Uterus (tissue), 4 donors: ENCODE measurements at places on chromosomes 3 and 15. TPM values are rescaled to one million over a fixed set of nuclear protein-coding genes. Genes with fewer than 3 reads are reported as not detected.

A4GNT gene
- not detected for total RNA-seq

STRA6 gene
- total RNA-seq: 11.6 TPM

DNA sequence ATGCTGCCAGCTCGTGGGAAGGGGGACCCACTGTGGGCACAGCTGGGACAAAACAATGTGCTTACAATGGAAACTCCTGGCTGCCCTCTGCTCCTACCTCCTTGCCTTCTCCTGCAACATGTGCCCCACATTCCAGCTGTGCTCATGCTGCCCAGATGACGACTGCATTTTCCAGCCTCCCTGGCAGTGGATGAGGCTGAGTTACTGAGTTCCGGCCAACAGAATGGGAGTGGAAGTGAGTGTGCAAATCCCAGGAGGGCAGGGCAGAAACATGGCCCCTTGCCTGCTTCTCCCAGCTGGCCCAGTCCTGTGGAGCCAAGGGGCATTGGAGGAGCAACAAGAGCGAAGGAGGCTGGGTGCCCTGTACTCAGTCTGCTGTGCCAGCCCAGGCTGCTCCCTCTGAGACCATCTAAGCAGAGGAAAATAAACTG is 17.1 kb downstream of the KLF15 start:
- no peak overlapping the region for H3K4me3 ChIP-seq
- H3K36me3 ChIP-seq: no peaks in the 10 kb centered on the region
- no peaks in the 10 kb centered on the region for H3K27me3 ChIP-seq
- peak; percentile 8 for DNase-seq
- H3K4me1 ChIP-seq: peaks cover 4% of the 10 kb centered on the region

POTEB gene
- total RNA-seq: not detected

DNA sequence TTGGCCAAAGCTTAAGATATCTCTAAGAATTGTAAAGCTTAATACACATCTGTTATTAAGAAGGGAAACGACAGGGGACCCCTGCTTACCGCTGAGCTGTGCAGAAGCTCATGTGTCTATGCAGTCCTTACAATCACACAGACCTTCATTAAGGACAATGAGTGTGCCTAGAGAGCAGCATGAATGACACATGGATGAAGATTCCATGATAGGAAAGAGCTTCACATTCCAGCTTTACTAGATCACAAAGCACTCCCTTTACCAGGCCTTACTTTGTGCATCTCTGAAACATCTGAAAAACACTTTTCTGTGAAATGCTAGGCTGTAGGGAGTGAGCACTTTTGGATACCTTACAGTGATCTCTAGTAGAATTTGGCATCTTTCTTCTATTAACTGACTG is 32.0 kb downstream of the RNF168 start:
- no peak overlapping the region for H3K4me3 ChIP-seq
- no peak overlapping the region for H3K27ac ChIP-seq
- no peaks in the 10 kb centered on the region for H3K27me3 ChIP-seq
- no peaks in the 10 kb centered on the region for H3K4me1 ChIP-seq

DNA sequence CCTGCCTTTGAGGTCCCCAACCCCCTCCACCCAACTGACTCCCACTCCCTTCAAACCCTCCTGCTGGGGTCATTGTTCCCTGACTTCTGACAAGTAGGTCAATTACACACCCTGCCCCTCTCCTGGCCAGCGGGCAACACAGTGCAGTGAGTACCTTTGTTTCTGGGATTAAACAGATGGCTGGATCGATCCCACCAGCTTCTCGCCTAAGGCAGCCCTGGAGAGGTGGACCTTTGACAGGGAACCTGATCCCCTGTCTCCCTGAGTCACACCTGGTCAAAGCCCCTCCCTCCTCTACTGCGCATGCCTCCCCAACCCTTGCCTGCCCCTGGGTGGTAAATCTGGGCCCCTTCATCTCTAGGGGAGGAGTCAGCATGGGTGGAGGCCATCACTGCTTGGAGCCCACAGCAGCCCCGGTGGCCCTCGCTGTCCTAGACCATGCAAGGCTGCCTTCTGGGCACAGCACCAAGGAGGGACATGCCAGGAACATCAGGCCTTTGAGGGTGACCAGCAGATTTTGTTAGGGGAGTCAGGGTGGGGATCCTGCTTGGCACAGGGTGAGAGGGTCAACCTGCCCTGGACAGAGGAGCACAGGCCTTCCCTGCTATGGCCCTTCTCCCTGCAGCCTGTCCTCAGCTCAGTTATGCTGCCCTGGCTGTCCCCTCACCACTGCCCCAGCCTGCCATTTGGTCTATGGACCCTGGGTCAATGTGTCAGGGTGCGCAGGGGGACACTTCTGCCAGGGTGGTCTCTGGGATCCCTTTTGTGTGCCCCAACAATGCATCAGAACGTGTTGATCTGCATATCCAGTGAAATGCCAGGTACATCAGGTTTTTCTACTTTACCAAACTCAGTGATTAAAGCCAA is 9.8 kb upstream of the PRR23E start:
- DNase-seq: no peak
- H3K27me3 ChIP-seq: no peaks in the 10 kb centered on the region
- no peaks in the 10 kb centered on the region for H3K36me3 ChIP-seq
- no peaks in the 10 kb centered on the region for H3K4me1 ChIP-seq
- no peak overlapping the region for H3K27ac ChIP-seq

- no peak overlapping the region for H3K4me3 ChIP-seq
- no peaks in the 10 kb centered on the region for H3K27me3 ChIP-seq
- H3K27ac ChIP-seq: no peak overlapping the region
- H3K36me3 ChIP-seq: no peaks in the 10 kb centered on the region
Measured at GRCh38 chr3:117645561-117646242, 936.1 kb downstream of the TUSC7 start.

DNA sequence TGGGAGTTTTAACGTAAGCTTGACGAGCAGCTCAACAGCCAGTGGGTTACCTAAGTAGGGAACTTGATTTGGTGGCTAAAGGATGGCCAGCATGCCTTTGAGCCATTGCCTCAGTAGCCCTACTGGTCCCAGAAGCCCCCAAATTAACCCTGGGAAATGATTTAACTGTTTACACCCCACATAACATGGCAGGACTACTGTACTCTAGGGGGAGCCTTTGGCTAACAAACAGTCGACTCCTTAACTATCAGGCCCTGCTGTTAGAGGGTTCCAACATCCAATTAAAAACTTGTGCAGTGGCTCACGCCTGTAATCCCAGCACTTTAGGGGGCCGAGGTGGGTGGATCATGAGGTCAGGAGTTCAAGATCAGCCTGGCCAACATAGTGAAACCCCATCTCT is 9.4 kb upstream of the SMCO1 start:
- no peaks in the 10 kb centered on the region for H3K36me3 ChIP-seq
- no peaks in the 10 kb centered on the region for H3K4me1 ChIP-seq
- H3K27me3 ChIP-seq: no peaks in the 10 kb centered on the region
- no peak overlapping the region for H3K27ac ChIP-seq

GRCh38 chr3:187737006-187737367 is 8.3 kb downstream of the BCL6 start:
- DNase-seq: no peak
- H3K36me3 ChIP-seq: no peaks in the 10 kb centered on the region
- H3K27me3 ChIP-seq: no peaks in the 10 kb centered on the region
- H3K27ac ChIP-seq: peak overlapping the region; percentile 100
- H3K4me1 ChIP-seq: peaks cover 6% of the 10 kb centered on the region
- H3K4me3 ChIP-seq: peak overlapping the region; percentile 86

DNA sequence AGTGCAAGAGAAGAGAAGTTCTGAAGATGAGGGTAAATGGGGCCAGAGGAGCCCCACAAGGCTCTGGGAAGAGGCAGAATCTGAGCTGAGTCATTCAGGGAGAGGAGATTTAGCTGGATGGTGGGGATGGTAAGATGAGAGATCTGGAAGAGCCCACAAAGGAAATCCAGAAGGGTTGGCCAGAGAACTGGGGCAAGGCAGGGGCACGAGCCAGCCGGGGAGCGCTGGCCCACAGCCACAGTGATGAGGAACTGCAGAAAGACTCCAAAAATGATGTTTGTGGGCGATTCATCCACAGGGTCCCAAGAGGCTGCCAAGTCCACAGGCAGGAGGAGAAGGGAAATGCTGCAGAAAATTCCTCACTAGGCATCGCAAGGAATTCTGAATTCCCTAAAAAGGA is 75.9 kb upstream of the ATP2B2 start:
- H3K27ac ChIP-seq: no peak overlapping the region
- no peak overlapping the region for H3K4me3 ChIP-seq
- no peaks in the 10 kb centered on the region for H3K36me3 ChIP-seq
- H3K4me1 ChIP-seq: no peaks in the 10 kb centered on the region
- DNase-seq: no peak
- H3K27me3 ChIP-seq: no peaks in the 10 kb centered on the region

DNA sequence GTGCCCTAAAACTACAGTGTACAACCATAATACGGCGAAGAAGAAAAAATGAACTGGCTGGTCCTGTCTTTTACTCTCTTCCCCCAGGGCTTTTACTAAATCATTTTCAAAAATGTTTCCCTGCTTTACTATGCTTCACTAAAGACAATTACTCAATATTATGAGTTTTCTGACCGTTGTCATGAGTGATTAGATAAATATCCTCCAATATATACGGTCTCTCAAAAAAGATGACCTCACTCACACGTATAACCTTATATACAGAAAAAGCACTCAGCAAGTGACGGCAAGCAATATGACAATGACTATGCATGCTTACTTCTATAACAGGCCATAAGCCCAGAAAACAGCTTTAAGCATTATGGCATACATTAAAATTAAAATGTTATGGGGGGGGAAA is 60.5 kb downstream of the TBL1XR1 start:
- H3K4me3 ChIP-seq: no peak overlapping the region
- H3K4me1 ChIP-seq: peaks cover 3% of the 10 kb centered on the region
- H3K27ac ChIP-seq: no peak overlapping the region
- H3K27me3 ChIP-seq: no peaks in the 10 kb centered on the region

- DNase-seq: no peak
- no peak overlapping the region for H3K27ac ChIP-seq
- no peaks in the 10 kb centered on the region for H3K36me3 ChIP-seq
- H3K27me3 ChIP-seq: no peaks in the 10 kb centered on the region
- H3K4me1 ChIP-seq: peaks cover 3% of the 10 kb centered on the region
- H3K4me3 ChIP-seq: no peak overlapping the region
Measured at GRCh38 chr3:190038050-190038933, 82.4 kb downstream of the P3H2 start.

CFAP91 gene
- 9.1 TPM for total RNA-seq

GRCh38 chr3:111733856-111734255 is 125.2 kb upstream of the PHLDB2 start:
- H3K4me3 ChIP-seq: no peak overlapping the region
- H3K27ac ChIP-seq: no peak overlapping the region
- no peak for DNase-seq
- H3K4me1 ChIP-seq: peaks cover 10% of the 10 kb centered on the region
- H3K36me3 ChIP-seq: no peaks in the 10 kb centered on the region
- H3K27me3 ChIP-seq: no peaks in the 10 kb centered on the region

GRCh38 chr3:170967126-170967525 is 58.7 kb upstream of the EIF5A2 start:
- no peaks in the 10 kb centered on the region for H3K27me3 ChIP-seq
- no peak for DNase-seq
- H3K27ac ChIP-seq: no peak overlapping the region
- H3K4me1 ChIP-seq: no peaks in the 10 kb centered on the region
- H3K36me3 ChIP-seq: no peaks in the 10 kb centered on the region

GRCh38 chr15:66504563-66505429 is at the start of the genes RPL4 and ZWILCH:
Gene RPL4 (minus strand): TSS chr15:66504855. CDS start chr15:66504790, 65 bp downstream.
Gene ZWILCH (plus strand): TSS chr15:66505326. CDS start chr15:66505339, 13 bp downstream.
- peak within 1 kb of the TSS; percentile 95 for H3K4me3 ChIP-seq
- H3K27me3 ChIP-seq: no peaks in the 10 kb centered on the region
- DNase-seq: peak; percentile 78
- no peaks in the 10 kb centered on the region for H3K36me3 ChIP-seq
- H3K27ac ChIP-seq: peak within 1 kb of the TSS; percentile 87

SNTN gene
- not detected for total RNA-seq

GRCh38 chr3:177320765-177321247 is 123.5 kb upstream of the TBL1XR1 start:
- peaks cover 8% of the 10 kb centered on the region for H3K4me1 ChIP-seq
- peak overlapping the region; percentile 54 for H3K27ac ChIP-seq
- DNase-seq: no peak
- H3K4me3 ChIP-seq: no peak overlapping the region

COL6A6 gene
- 59.8 TPM for total RNA-seq

- no peak for DNase-seq
- H3K27ac ChIP-seq: no peak overlapping the region
- no peaks in the 10 kb centered on the region for H3K27me3 ChIP-seq
- H3K36me3 ChIP-seq: no peaks in the 10 kb centered on the region
- no peaks in the 10 kb centered on the region for H3K4me1 ChIP-seq
- no peak overlapping the region for H3K4me3 ChIP-seq
Measured at GRCh38 chr3:122800706-122801237, 5.9 kb downstream of the SLC49A4 start.

DNA sequence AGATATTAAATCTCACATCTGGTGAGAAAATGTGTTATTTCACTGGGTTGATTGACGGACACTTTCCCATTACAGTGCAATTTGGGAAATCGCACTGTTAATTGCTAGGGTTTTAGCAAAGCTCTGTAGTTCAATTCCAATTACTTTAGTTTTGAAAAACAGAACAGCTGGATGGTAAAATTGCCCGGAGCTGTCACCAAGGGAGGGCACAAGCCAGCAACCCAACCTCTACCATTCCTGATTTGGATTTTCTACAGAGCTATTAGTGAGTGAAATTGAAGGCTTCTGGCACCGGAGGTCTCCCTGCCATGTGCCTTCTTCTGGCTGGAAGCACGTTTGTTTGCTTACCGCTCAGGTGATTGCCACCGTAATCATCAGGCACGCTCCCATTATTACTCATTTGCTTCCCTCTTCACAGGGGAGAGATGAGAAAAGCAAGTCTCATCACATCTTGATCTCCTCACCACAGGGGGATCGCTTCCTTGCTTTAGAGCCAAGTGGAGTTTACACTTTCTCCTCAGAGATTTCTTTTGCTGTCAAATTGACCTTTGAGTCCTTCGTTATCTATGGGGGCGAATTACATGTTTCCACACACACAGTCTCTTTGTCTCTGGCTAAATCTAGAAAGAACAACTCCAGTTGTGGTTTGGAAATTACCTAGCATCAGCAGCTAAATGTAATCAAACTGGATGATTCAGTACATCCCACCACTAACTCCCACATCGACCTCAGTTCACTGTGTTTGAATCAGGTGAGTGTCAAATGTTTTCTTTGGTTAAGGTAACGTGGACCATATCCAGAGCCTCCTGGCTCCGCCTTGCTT is 421.7 kb upstream of the GOLIM4 start:
- no peak overlapping the region for H3K4me3 ChIP-seq
- H3K36me3 ChIP-seq: no peaks in the 10 kb centered on the region

CYP11A1 gene
- total RNA-seq: 2.3 TPM

PIERCE2 gene
- total RNA-seq: not detected

- H3K27ac ChIP-seq: no peak overlapping the region
- H3K4me1 ChIP-seq: no peaks in the 10 kb centered on the region
- H3K36me3 ChIP-seq: no peaks in the 10 kb centered on the region
- no peak overlapping the region for H3K4me3 ChIP-seq
Measured at GRCh38 chr3:112572701-112573100, 10.9 kb downstream of the SLC35A5 start.

DNA sequence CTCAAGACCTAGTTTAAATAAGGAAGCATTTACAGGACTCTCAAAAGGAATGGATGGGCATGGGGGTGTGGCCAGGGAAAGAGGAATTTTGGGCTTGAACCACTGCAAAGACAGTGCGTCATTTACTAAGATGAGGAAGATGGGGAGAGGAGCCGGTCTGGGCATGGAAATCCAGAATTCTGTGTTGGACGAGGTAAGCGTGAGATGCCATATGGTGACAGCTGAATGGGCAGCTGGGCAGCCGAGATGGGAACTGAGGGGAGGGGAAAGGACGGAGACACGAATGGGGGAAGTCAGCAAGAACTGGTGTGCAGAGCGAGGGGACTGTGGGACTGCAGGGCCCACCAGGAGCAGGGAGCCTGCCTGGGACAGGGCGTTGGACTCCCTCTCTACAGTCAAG is 24.2 kb downstream of the TMEM44 start:
- H3K27me3 ChIP-seq: no peaks in the 10 kb centered on the region
- H3K4me1 ChIP-seq: no peaks in the 10 kb centered on the region
- no peaks in the 10 kb centered on the region for H3K36me3 ChIP-seq
- no peak overlapping the region for H3K27ac ChIP-seq
- H3K4me3 ChIP-seq: no peak overlapping the region

CATSPER2 gene
- 1.8 TPM for total RNA-seq
